ENCODE measurements at places on chromosomes 2 and 18.

GRCh38 chr18:13268158-13269012 is 49.8 kb downstream of the LDLRAD4 start:
- no peak for DNase-seq

- no peak for DNase-seq
These were observed 169.2 kb downstream of the TRIM43 start for GRCh38 chr2:95760806-95761525.

DNA sequence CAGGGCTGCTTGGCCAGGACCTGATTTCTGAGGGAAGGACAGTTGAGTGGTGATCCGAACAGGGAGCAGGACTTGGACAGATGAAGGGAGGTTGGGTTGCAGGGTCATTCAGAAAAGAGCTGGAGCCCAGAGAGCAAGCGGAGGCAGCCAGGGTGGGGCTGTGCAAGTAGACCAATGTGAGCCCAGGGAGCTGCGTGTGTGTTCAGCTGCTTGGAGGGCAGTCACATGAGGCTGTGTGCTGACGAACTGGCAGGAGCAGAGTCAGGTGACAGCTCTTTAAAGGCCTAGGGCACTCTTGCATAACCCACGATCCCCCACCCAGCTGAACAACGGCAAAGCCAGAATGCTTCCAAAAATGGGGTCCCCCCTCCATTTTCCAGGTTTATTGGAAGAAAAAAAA is 4.6 kb upstream of the MLPH start:
- DNase-seq = no peak

DNA sequence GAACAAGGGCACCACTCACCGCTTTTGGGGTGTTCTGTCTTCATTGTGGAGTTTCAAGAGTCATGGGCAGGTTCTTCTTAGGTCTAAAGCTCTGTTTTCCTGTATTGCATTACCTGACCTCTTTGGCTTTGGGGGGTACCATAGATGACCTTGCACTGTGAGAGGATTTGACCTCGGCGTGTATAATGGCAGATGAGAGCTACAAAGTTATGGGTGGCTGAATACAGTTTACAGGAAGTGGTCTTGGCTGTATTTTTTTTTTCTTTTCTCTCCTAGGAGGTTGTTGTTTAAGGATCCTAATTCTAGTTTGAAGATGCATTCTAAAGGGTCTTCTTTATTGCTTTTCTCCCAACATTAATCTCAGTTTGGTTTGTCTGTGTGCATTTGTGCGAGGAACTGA is 11.5 kb downstream of the GAL3ST2 start:
- no peak for DNase-seq

DNA sequence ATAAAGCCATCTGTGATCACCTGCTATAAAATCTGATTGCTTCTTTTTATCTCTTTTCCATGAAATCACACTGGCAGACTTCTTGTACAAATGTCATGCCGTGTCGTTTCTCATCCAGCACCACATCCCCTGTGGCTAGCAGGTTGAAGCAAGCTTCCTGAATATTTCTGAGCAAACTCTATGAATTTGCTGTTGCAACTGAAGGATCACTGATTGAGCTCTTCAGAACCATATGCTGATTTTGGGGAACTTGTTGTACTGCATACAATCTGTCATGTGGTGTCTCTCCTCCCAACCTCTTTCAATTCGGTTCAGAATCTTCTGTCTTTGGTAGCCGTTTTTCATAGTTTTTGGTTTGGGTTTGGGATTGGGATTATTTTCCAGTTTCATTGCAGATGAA is 57.7 kb upstream of the RBMS1 start:
- no peak for DNase-seq

GRCh38 chr2:219442256-219443015 is 7.8 kb downstream of the SPEG start:
- DNase-seq = no peak

All from stimulated activated CD8-positive, alpha-beta memory T cell treated with anti-CD3 and anti-CD28 coated beads, Interleukin-4, amount 100 ng/mL, for 4 hours (primary cell).